ENCODE measurements at places on chromosomes 12 and 14.
A peak's percentile ranks its signal among the peaks of the same experiment; 100 is the strongest.

GRCh38 chr12:75389061-75389460 lies 1.8 kb upstream of the GLIPR1L2 start:
- DNase-seq: no peak

DNA sequence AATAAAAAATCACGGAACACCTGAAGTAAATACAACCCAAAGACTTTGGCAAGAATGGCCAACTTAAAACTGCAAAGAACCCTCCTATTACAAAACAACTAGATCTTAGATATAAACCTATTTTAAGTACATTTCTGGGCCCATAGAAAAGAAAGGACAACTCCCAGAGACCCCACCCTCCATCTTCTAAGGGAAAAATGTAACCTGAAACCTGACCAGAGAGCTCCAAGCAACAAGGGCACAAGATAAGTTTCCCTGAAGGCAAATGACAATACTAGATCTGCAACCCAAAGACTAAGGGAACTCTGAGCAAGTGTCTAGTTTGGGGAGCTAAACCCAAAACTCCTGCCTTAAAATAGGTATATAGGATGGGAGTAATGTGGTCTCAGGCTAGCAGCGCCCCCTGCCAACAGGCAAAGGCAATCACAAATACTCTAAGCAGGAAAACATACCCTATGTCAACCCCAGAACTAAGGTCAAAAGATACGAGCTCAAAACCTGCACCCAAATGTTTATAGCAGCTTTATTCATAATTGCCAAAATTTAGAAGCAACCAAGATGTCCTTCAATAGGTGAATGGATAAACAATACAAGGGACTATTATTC lies 218.9 kb downstream of the ITPR2 start:
- DNase-seq: no peak

DNA sequence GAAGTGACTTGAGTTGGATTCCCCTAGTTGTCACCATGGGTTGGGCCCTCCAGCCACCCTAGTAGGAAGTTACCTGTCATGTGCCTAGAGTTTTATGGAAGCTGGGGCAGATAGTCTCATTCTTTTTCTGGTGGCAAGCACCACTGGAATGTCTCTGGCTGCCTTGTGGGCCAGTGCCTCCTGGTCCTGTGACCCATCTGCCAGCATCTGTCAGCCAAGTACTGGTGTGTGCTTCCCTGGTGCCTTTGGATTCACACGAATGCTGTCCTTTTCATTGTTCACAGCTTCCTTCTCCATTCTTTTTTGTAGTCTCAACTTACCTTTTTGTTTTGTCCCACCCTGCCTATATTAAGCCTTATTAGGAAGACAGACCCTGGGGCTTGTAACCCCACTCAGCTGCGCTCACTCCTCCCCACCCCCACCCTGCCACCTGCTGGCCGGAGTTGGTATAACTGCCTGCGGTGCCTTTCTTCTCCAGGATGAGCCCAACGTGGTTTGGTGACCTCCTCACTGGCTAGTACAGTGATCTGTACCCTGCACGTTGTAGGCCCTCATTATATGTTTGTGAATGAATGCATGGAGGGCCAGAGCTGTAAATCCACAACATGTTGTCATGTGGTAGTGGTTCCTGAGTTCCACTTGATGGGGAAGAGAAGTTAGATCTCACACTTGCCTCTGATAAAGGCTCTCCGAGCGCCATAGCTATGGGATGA lies 125.7 kb downstream of the TSPAN9 start:
- peak; percentile 18 for DNase-seq

DNA sequence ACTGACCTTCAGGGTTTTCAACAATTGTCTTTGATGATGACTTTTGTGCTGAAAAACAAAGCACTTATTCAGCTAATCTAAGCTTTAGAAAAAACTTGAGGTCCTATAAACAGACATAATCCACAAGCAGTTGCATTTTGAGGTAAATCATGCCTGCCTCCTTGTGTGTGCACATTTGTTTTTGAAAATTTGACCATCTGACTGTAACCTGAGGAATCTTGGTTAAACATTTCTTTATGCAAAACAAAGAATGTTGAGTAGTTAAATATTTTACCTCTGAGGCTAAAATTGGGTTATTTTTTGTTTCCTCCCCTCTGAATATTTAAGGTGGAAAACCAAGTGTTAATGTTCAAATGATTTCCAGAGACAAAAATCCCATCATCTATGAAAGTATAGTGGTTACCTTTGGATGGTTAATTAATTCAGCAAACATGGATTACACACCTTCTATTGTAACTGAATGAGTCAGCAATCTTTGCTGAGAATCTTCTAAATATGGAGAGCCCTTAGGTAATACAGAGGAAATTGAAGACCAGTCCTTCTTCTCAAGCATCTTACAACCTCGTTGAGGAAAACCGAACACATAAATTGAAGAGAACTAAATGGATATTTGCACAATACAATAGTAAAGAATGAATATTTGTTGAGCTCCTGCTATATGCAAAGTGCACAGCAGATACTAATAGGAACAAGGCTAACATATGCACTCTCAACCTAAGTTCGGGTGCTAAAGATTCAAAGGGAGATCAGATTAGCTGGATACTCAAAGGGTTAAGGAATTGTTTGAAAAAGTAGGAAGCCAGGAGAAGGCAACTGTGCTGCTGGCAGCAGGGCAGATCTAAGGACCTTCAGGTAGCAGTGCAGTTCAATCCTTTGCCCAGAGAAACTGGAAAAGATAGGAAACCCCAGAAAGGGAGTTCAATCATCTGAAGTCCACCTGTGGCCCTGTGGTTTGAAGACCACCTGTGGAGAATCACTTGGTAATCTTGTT lies 115.2 kb downstream of the BMP4 start:
- DNase-seq: no peak

- DNase-seq: no peak
Measured at GRCh38 chr12:119168721-119169120, 10.0 kb upstream of the HSPB8 start.

- no peak for DNase-seq
Measured at GRCh38 chr14:73146111-73146510, 9.8 kb downstream of the PSEN1 start.

DNA sequence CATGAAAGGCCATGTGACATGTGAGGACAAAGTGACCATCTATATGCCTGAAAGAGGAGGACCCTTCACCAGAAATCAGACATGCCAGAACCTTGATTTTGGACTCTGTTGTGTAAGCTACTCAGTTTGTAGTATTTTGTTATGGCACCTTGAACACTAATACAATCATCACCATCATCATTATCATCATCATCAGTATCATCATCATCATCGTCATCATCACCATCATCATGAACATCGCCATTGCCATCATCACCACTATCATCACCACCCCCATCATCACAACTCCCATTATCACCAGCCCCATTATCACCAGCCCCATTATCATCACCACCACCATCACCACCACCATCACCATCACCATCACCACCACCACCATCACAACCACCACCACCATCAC lies 15.9 kb downstream of the ISCU start:
- DNase-seq: no peak

DNA sequence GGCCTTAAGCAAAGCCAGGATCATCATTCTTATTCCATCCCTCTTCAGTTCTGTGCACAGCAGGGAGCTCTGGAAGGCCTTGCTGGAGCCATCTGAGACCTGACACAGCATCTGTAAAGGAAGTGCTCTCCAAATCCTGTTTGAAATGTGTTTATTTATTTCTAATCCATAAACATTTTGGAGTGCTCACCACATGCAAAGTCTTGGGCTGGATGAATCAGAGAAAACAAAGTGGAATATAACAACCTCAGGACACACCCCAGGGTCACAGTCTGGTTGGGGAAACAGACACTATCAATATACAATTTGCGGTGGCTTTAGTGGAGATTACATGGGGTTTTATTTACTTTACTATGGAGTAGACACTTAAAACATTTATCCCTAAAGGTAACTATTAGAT lies 54.3 kb downstream of the BMP4 start:
- DNase-seq: no peak

DNA sequence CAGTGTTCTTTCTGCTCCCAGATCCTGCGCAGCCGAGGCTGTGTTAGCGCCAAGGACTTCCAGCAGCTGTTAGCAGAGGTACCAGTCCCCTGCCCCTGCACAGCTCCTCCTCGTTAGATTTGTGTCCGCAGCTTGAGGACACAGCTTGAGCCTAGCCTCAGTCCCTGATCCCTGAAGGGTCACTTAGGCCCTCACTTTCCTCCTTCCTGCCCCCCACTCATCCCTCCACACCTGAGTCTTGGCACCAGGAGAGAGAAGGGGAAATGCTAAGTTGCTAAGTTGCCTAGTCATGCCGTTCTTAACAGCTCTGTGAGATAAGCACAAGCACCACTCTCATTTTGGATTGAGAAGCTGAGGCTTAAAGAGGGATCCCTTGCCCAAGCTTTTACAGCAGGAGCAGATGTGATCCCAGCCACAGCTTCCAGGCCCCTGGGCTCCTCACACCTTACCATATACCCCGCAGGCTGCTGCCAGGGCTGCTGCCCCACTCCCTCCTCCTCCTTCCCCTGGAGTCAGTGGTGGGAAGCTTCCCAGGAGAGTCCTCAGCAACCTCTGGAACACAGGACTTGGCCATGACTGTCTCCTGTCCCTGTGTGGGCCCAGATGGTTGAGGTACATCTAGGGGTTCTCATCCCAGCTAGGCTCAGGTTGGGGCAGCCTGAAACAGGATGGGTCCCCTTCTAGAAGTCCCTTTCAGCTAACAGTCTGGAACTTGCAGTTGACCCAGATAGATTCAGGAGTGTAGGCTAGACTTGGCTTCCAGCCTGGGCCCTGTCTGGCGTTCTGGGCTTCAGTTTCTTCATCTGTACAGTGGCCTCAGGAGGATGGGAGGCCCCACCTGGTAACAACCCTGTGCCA lies 975 bp downstream of the OGFOD2 start:
- DNase-seq: no peak

DNA sequence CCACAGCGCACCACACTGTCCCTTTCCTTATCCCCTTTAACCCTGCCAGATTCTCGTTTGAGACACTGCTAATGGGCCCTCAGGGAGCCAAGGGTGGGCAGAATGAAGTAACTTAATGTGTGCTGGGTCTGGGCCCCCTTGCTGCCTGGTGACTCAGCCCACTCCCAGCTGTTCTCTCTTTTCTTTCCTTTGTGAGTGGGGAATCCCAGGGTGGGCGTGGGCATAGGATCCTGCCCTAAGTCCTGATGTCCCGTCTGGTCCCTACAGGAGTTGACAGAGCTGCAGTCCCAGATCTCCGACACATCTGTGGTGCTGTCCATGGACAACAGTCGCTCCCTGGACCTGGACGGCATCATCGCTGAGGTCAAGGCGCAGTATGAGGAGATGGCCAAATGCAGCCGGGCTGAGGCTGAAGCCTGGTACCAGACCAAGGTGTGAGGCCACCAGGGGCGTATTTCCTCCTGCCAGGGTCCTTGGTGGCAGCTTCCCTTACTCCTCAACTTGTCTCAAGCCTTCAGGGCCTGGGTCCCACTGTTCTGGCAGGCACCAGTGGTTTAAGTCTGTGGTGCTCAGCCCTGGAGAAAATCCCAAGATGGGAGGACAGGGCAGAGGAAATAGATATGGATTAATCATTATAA lies 8.3 kb downstream of the KRT7 start:
- no peak for DNase-seq

DNA sequence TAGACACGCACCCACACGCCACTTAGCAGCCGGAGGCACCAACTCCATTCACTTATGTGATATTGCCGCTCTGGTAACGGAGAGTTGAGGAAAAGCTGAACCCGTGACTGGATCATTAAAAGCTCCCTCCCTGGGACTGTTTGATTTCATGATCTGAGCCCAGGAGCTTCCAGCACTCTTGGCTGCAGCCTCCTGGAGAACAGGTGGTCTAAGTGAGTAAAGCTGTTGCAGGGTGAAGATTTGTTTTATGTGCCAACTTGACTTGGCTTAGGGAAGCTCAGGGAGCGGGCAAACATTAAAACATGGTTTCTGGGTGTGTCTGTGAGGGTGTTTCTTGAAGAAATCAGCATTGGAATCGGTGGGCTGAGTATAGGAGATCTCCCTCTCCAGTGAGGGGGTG lies 16.9 kb upstream of the TMEM132C start:
- DNase-seq: no peak

- DNase-seq: no peak
Measured at GRCh38 chr14:68559949-68560348, 232.9 kb downstream of the ZFP36L1 start.

- DNase-seq: no peak
Measured at GRCh38 chr12:116299665-116300328, 22.3 kb upstream of the MED13L start.

GRCh38 chr12:106150555-106150954 lies 11.8 kb upstream of the NUAK1 start:
- DNase-seq: no peak

DNA sequence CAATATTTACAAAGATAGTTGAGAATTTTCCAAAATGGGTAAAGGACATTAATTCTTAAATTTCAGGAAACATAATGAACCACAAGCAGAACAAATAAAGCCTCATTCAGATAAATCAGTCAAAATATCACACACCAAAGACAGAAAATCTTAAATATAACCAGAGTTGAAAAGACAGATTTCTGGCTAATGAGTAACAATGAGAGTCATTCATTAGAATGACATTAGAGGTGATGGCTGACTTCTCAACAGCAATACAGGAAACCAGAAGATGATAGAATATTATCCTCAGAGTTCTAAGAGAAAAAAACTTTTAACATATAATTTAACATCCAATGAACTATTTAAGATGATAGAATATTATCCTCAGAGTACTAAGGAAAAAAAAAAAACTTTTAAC lies 124.2 kb downstream of the DENND5B start:
- DNase-seq: no peak

GRCh38 chr14:39372656-39373055 lies 59.6 kb downstream of the FBXO33 start:
- no peak for DNase-seq

- DNase-seq: peak; percentile 62
Measured at GRCh38 chr12:118377884-118378470, 1.6 kb downstream of the SUDS3 start.

DNA sequence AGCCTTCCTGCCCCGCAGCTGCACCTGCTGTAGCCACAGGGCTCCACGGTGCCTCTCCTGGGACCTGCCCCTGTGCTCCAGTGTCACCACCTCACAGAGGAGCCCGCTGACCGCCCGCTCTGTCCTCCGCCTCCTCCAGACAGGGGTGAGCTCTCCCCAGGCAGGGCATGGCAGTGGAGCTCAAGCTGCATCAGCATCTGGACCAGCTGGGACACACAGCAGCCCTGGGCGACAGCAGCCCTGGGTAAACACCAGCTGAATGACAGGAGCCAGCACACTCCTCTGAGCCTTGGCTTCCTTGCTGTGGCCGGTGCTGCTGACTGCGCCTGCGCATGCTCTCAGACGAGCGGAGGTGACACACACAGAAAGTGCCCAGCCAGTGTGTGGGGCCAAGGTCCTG lies 22.0 kb downstream of the CHGA start:
- DNase-seq: no peak

DNA sequence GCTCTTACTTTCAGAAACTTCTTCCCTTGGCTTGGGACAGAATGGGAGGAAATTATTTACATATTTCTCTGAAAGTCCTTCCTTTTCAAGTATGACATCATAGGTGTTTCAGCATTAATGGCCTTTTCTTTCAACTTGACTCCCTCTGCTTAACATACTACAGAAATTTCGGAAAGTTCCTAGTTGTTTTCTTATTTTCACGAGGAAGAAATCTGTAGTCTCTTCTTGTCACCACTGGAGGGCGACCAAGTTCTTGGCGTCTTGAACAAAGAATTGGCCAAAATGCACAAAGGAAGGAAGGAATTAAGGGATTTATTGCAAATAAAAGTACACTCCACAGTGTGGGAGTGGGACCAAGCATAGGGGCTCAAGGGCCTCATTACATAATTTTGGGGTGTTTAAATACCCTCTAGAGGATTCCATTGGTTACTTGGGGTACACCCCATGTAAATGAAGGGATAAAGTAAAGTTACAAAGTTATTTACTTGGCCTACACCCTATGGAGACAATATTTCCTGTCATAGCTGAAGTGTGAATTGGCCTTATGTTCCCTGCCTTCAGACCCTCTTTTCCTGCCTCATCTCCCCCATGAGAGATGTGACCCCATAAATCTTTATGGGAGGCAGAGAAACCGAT lies 70.4 kb downstream of the RPL10L start:
- no peak for DNase-seq

Measured in activated CD4-positive, alpha-beta T cell treated with anti-CD3 and anti-CD28 coated beads for 1 hour (primary cell).